NCI-H1694 treated with DMSO at 0.1 percent for 48 hours (cell line): ENCODE measurements at places on chromosomes 13 and 19.

- no peak for DNase-seq
Observed at GRCh38 chr19:5880604-5881078, 10.3 kb upstream of the FUT5 start.

GRCh38 chr13:111470933-111471332, 150.5 kb downstream of the TEX29 start:
- no peak for DNase-seq

DNA sequence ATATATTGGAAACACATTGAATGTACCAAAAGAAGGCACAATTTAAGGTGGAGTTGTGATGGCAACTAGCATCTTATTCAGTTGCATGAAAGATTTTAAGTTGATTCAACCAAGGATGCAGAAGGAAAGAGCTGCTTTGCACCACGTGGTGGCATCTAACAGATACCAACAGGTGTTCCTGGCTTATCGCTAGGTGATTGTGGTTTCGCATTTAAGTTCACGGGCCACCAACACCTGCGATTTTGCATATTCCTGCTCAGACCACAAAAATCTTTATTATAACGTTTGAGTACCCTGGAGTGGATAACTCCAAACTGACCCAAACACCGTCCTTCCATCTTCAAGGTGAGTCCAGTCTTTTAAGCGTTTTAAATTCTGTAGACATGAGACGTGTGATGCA, 45.3 kb downstream of the RGCC start:
- no peak for DNase-seq

DNA sequence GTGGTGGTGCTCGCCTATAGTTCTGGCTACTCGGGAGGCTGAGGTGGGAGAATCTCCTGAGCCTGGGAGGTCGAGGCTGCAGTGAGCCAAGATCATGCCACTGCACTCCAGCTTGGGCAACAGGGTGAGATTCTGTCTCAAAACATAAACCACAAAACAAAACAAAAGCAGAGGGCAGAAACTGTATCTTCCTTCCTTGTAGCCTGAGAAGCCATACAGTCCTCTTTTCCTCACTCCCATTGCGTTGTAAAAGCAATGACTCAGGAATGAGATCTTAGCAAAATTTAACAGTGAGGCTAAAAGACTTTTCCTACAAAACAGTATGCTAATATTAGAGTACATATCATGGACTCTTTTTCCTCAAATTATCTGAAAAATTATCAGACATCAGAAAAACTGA, 130.9 kb downstream of the SHISA2 start:
- DNase-seq, result no peak

GRCh38 chr19:12788682-12789097, 2.6 kb upstream of the JUNB start:
- DNase-seq, result peak; percentile 21

DNA sequence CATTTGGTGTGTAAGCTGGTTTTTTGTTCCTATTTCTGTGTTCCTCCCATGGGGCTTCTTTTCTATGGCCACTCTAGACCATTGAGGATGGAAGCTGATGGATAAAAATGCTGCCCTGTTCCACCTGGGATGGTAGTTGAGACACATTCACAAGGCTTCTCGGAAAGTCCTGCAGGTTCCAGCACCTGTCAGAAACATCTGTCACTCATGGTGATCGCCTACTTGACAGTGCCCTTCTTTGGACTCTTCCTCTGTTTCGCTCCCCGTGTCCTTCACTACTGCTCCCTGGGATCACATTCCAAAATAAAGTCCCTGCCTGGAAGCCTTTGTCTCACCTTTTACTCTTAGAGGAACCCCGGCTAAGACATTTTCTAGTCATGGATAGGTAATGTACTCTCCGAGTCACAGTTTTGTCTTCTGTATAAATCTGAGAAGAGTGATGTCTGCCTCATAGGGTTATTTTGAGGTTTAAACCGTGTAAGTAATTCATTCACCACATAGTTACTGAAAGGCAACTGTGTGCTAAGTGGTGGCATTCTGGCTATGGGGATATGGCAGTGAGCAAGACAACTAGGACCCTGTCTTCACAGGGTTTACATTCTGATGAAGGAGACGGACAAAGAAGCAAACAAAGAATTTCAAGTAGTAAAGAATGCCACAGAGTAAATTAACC, 21.0 kb downstream of the UBAC2 start:
- DNase-seq, result no peak

DNA sequence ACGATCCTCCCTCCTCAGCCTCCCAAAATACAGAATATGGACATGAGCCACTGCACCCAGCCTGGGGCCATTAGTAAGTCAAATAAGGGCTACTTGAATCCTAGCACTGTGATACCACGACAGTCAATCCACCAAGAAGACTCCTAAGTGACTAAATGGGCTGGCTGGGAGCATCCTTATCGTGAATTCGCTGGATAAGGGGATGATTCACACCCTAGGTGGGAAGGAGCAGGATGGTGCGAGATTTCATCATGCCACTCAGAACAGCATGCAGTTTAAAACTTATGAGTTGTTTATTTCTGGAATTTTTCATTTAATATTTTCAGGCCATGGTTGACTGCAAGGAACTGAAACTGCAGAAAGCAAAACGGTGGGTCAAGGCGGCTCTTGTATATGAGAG, 30.2 kb downstream of the ATP8A2 start:
- no peak for DNase-seq

- DNase-seq, result no peak
Observed at GRCh38 chr13:41780715-41781706, 179.9 kb downstream of the VWA8 start.

DNA sequence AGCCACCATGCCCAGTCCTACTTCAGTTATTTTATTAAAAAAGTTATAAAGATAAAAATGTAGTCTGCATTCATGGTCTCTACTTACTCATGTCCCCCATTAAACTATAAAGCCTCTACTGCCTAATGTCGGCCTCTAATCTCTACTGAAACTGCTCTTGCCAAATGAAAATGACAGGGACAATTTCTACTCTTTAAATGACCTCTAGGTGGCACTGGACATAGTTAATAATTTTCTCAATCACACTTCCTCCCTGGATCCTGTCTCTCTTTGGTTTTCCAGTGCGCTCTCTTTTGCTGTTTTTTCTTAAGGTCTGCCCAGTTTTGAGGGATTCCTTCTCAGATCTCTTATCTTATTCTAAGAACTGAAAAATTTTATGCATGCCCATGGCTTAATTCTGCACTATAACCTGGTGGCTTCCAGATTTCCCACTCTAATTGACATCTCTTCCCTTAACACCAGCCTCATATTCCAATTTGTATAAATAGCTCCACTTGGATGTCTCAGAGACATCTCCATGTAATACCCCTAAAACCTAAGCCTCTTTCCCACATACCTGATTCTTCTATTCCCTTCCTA, 54.3 kb downstream of the MTMR6 start:
- peak; percentile 24 for DNase-seq

DNA sequence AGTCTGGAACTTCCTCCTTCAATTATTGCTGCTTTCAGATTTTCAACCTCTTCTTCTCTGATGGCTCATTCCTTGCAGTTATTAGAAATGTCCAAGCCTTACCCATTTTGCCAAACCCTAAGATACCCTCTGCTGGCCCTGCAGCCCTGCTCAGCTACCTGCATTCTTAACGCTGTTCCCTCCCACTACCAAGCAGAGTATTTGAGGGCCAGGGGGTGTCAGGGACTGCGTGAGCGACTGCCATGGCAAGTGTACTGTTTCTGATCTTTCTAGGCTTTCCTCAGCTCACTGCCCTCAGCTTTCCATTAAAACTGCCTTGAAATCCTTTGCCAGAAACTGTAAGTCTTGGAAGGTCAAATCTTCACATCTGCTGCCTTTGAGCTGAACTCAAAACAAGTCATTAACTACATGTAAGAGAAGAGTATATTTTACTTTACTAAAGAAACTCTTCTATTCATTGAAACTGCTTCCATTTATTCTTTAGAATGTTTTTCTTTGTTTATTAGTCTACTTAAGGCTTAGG, 41.0 kb downstream of the HS6ST3 start:
- DNase-seq, result no peak

DNA sequence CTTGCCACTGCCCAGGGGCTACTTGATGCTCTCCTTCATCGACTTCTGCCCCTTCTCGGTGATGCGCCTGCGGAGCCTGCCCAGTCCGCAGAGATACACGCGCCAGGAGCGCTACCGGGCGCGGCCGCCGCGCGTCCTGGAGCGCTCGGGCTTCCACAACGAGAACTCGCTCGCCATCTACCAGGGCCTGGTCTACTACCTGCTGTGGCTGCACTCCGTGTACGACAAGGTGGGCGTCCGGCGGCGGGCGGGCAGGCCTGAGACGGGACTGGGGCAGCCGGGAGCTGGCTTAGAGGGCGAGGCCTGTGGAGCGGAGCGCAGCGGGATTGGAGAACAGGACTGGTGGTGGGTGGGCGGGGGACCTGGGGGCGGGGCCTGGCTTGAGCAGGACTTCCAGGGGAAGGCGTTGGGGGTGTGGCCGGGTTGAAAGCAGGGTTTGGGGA, 12.7 kb upstream of the PSMD8 start:
- peak; percentile 80 for DNase-seq

GRCh38 chr19:41023193-41023592, 32.1 kb downstream of the CYP2B6 start:
- DNase-seq, result no peak

DNA sequence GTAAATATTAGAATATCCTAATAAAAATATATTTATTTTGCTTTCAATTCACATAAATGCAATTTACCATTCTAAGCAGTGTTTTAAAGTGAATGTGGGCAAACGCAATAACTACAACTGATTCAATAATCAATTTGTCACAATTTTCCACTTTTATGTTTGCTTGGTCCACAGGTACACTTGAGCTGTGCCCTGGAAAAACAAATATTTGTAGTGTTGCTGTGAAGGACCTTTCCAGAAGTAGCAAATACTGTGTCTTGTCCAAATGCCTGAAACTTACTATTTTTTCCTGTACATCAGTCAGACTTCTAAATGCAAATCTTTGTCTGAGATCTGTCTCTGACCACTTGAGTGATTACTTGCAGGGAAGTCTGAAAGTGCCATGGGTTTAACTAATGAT, 845.8 kb upstream of the SLITRK5 start:
- DNase-seq, result no peak

GRCh38 chr13:98721825-98722510, 30.5 kb downstream of the SLC15A1 start:
- no peak for DNase-seq

DNA sequence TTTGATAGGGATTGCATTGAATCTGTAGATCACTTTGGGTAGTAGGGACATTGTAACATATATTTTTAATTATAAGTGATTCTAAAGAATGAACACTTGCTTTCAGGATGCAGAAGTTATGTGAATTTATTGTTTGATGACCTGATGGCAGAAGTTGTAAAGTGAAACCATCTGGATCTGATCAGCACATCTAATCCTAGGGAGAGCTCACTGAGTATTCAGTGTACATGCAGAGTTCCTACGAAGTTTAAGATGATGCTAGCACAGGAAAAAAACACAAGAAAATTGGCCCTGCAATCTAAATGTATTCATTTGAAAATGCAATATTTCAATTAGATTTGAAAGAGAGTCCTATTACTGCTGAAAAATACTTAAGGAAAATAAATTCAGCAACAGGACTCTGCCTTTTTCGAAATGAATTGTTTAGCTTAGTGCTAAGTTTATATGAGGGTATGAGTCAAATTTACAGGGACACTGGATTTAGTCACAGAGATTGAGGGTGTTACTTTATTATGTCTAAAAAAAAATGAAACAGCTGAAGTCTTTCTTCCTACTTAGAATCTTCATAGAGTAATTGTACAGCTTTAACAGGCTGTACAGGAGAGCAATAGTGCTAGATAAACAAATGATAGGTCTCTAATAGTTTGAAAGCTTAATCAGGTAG, 385.7 kb downstream of the DCT start:
- no peak for DNase-seq

DNA sequence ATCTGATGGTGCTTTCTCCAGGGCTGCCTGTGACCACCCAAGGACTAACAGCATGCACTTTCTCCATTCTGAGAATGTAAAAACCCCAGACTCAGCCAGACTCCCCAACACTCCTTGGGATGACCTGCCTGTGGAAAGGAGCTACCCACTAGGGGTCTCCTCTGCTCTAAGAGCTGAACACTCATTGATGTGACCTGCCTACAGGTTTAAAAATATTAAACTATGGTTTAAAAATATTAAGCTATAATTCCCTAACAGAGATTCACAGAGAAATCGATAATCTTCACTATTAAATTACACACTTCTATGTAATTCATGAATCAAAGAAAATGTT, 696.2 kb upstream of the SLITRK5 start:
- no peak for DNase-seq

DNA sequence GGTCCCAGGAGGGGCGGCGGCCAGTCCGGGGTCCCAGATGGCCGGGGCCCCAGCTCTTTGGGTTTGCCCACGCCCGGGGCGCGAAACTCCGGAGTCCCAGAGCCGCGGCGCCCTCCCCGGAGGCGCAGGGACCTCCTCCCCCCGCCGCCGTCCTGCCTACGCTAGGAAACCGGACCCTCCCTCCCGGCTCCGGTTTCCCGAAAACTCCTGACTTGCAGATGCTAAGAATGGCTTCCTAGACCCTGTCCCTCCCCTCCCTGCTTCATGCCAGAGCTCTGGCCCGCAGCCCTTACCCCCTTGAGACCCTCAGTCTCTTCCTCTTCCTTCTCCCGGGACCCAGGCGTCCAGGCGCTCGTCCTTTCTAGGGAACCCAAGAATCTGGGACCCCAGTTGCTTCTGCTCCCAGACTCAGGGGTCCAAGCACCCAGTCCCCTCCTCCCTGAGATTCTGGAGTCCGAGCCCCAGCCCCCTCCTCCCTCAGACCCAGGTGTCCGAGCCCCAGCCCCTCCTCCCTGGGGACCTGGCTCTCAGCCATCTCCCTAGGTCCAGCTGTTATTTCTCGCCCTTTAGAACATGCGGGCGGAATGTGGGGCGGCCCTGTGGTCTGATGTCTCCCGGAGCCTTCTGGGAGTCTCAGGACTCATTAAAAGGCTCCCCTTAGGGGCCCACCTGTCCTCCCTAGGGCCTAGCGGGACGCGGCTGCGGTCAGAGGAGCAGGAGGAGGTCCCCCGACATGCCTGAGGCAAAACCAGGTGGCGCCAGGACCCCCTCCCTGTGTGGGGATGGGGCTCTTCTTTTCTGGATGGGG, at the start of gene MYBPC2:
Gene MYBPC2 (plus strand): TSS at position 672 of the 808 bp plus-strand sequence. CDS start 62 bp downstream, at position 734.
- DNase-seq, result no peak

- DNase-seq, result no peak
Observed at GRCh38 chr19:58296104-58296503, 9.1 kb upstream of the ERVK3-1 start.

- DNase-seq, result no peak
Observed at GRCh38 chr19:29172302-29172701, 40.6 kb downstream of the UQCRFS1 start.

- no peak for DNase-seq
Observed at GRCh38 chr19:18723871-18724377, 40.4 kb downstream of the CRTC1 start.

- DNase-seq, result no peak
Observed at GRCh38 chr19:9936326-9937000, at the start of gene OLFM2. Gene OLFM2, minus strand, starts transcription at chr19:9936515. Its CDS starts 149 bp downstream, at chr19:9936366.
